GM12891 (cell line): ENCODE measurements at places on chromosomes 4 and X.

- DNase-seq, result no peak
Measured at GRCh38 chr4:89582756-89583505, 254.0 kb downstream of the SNCA start.

DNA sequence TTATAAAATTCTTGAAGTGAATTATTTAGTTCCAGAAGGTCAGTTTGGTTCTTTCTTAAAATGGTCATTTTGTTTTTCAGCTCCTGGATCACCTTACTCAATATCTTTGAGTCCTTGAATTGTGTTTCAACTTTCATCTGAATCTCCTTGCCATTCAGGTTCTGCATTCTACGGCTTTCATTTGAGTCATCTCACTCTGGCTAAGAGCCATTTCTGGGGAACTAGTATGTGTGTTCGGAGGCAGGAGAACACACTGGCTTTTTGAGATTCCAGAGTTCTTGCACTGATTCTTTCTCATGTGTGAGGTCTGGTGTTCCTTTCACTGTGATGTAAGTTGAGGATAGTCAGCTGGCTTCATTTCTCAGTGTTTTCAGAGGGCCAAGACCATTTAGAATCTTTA, 708.4 kb upstream of the FRG1 start:
- no peak for DNase-seq

DNA sequence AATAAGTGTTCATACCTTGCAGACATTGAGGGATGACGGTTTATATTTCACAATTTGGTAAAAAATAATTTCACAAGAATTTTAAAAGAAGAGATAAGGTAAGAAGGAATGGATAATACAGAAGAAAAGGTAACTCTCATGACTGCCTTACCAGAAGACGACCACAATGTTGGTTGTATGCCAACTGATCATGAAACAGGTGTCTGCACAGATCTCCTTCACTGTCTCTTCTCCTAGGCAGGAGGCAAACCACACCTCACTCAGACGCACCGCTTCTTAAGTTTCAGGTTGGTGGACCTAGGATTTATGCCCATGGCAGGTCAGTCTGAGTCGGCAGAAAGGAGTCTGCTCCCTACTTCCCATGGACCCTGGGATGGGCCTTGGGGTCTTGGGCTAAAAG, 177.2 kb downstream of the VSIG4 start:
- DNase-seq, result no peak

- DNase-seq, result no peak
Measured at GRCh38 chrX:28922106-28922505, 334.9 kb downstream of the IL1RAPL1 start.

DNA sequence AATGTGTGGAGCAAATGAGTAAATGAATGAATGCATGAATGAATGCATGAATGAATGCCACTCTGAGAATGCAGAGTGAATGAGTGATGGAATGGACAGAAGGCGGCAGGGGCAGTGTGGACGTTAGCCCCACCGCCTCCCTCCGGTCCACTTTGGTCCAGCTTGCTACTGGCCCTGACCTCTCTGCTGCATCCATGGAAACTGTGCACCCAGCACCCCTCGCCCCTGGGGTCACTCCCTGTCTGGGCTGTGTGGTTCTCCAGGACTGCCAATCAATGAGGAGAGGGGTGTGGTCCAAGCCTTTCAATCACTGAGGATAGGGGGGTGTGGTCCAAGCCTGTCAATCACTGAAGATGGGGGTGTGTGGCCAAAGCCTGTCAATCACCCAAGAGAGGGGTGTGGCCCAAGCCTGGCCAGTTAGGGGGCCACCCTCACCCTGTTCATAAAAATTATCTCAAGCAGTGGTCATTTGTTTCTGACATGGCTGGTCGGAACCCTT, 39.2 kb upstream of the ASMTL start:
- peak; percentile 67 for DNase-seq

DNA sequence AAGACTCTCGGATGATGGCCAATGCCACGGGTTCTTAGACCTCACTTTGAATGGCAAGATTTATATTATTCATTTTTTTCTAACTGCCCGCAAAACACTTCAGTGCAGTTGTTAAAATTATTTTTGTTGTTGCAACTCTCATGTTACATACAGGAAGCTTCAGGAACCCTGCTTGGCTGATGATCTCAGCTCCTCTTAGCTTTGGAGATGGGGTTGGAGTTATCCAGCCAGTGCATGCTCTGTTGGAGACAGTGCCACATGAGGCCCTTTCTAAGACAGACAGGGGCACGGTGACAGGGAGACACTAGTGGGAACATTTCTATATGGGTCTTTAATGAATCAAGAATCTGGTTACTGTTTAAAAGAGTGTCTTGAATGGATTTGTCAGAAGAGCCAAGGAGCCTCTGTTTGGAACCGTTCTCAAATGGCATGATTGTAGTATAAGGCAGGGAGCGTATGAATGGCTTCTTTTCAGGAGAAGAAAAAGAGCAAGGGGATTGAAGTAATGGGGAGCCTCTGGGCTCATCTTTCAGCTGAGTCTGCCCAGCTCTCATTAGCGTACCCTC, 61.9 kb upstream of the ENPP6 start:
- no peak for DNase-seq

GRCh38 chr4:114694770-114695169, 96.2 kb downstream of the UGT8 start:
- no peak for DNase-seq

DNA sequence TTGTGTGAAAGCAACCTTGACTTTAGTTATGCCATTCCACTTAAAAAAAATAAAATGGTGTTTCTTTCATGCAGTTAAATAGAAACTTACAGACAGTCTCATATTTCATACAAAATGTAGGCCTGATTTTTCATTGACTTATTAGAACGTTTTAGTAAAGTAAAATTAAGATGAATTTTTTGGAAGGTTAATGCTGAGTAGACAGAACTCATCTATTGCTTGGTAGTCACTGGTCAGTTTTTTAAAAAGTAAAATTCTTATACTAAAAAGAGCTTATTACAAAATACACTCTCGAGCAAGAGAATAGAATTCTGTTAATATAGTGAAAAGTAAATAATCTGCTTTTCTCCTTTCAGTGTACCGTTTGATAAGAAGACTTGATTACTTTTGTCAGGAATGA, 21.4 kb upstream of the MOB1B start:
- DNase-seq, result no peak

GRCh38 chr4:154559494-154560418, 3.1 kb upstream of the FGB start:
- peak; percentile 2 for DNase-seq

GRCh38 chr4:13539047-13539618, 5.2 kb downstream of the NKX3-2 start:
- no peak for DNase-seq

DNA sequence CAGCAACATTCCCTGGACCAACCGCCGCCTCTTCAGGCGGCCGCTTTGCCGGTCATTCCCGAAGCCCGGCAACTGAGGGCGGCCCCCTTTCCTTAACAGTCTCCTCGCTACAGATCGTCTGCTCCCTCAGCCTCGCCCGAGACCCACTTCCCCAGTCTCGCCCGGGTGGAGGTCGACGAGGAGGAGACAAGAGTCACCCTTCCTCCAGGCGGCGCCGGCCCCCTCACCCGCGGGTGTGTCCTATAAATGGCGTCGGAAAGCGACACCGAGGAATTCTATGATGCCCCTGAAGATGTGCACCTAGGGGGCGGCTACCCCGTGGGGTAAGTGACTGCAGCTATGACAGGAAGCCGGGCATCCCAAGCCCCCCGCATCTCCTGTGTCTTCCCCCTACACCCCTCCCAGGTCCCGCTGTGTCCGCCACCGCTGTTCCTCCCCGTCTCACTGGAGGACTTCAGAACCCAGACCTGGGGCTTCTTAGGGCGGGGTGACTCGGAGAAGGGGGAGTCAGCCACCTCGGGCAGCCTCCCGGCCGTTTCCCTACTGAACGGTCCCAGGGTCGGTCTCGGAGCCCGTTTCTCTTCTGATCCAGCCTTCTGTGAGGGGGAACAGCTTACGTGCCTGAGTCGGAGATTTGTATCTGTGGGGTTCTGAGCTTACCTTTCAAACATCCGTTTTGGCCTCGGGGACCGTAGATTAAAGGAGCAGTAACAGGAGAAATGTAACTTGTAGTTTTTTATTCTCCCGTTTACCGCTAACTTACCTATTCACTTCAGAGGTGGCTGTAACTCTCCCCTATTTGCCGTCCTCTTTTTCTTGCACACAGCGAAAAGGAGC, 570 bp downstream of the WDR44 start:
- DNase-seq, result no peak

GRCh38 chr4:158112611-158113010, 60.2 kb downstream of the GASK1B start:
- no peak for DNase-seq

DNA sequence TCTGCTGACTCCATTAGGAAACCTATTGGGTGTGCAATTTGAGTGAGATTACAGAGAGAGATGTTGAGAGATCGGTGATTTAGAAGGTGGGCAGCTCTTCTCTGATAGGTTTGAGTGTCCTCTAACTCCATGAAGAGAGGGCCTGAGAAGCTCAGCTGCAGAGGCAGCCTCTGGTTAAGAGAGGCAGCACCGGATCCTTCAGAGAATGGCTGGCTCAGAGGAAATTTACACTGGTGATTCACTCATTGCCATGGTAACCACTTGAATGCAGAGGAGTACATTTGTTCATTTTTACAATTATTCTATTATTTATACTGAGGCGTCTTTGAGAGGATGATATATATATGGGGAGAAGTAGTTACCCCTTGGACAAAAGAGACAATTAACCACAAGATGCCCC, 171.7 kb downstream of the PDGFRA start:
- no peak for DNase-seq

DNA sequence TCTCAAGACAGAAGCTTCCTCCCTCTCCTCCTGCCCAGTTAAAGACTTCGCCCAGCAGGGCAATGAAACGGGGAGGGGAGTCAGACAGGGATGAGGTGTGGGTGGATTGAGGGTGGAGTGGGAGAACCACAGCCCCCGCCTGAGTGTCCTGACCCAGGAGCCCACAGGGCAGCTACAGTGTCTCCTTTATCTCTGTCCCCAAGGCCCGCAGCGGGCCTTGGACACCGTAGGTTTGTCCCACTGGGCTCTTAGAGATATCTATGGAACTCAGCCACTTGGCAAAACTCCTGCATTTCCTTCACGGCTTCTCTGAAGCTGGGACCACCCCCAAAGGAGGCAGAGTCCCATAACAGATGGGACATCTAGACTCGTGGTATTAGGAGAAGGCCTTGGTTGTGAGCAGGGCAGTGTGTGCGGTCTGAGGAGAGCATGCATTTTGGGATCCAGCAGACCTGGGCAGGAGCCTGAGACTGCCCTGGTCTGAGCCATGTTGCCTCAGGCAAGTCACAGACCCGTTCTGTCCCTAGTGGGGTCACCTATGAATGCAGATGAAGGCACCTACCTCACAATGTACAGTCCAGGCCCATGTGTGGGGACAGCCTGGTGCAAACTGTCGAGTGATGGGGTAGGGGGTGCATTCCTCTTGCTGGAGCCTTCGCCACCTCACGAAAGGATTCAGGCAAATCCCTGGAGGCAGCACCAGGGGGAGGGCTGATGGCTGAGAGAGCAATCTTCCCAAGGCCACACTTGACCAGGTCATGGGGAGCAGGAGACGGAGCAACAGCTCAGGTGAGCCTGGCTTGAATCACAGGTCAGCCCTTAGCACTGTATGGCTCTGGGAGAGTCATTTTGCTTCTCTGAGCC, 225.7 kb upstream of the PSAPL1 start:
- DNase-seq, result no peak

- DNase-seq, result no peak
Measured at GRCh38 chr4:8703401-8703696, 110.8 kb downstream of the CPZ start.

DNA sequence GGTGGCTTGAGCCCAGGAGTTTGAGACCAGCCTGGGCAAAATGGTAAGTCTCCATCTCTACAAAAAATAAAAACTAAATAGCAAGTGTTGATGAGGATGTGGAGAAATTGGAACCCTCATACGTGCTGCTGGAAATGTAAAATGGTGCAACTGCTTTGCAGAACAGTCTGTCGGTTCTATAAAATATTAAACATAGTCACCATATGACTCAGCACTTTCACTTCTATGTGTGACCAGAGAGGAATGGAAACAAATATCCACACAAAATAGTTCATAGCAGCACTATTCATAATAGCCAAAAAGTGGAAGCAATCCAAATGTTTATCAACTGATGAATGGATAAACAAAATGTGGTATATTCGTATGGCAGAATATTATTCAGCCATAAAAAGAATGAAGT, 60.8 kb upstream of the FMR1 start:
- DNase-seq, result no peak

GRCh38 chr4:25703731-25704388, 48.2 kb downstream of the SLC34A2 start:
- no peak for DNase-seq

DNA sequence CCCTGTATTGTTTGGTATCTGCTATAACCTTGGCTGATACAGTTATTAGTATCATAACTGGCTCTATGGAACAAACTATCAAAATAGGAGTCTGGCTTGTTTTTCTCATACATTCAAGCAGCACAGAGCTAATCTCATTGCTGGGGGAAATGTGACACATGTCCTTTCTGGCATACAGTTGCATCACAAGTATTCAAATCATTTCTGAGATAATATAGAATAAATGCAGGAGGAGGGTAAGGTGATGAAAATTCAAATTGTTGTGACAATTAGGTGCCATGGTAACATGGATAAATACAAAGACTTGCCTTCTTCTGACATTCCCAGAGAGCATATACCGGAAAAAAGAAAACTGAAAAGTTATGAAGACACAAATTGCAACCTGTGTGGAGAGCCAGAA, 2706.8 kb downstream of the ARAP2 start:
- DNase-seq, result no peak

- no peak for DNase-seq
Measured at GRCh38 chr4:163592212-163592611, 97.7 kb downstream of the TMA16 start.

DNA sequence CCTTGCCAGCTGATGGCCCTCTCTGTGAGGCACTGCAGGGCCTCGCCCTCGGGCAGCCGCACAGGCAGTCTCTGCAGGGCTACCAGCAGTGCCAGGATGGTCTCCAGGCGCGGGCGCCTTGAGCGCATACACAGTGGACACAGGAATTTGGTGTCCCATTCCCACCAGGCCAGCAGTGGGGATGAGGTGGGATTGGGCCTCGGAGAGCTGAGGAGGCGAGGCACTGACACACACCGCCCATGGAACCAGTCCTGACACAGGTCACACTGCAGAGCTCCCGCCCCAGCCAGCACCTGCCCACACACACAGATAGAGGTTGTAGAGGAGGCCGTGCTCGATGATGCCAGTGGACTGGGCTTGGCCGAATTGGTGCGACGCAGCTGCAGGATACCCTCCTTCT, 30.7 kb downstream of the KDM5C start:
- DNase-seq, result no peak

GRCh38 chrX:87528487-87528886, 10.9 kb downstream of the KLHL4 start:
- DNase-seq, result no peak

DNA sequence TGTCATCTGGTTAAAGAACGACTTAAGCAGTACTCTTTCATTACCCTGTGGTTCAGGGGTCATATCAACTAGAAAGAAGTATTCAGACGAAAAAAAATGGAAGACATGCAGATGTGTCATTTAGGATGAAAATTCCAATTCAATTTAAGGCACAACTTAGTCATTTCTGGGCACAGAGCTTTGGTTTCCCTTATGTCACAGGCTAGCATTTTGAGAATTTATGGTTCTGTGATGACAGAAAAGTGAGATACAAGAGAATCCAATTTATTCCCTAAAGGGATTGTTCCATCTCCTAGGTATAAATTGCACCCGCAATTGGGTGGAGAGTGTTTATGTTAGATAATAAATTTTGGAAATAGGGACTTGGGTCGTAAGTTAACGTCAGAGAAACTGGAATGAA, 306.6 kb downstream of the STK32B start:
- no peak for DNase-seq

- no peak for DNase-seq
Measured at GRCh38 chrX:80747832-80748231, 61.8 kb downstream of the BRWD3 start.

- DNase-seq, result no peak
Measured at GRCh38 chr4:177315767-177316464, 6.2 kb downstream of the NEIL3 start.
